ENCODE measurements at places on chromosomes 12 and 14. TPM values are rescaled to one million over a fixed set of nuclear protein-coding genes. Genes with fewer than 3 reads are reported as not detected.

HCAR3 gene
- total RNA-seq: 0.62 TPM

SOAT2 gene
- total RNA-seq: not detected

KCNC2 gene
- not detected for total RNA-seq

DDX47 gene
- total RNA-seq: 120 TPM

GPN3 gene
- total RNA-seq: 55.5 TPM

C12orf54 gene
- not detected for total RNA-seq

VDR gene
- 305 TPM for total RNA-seq

PRKD1 gene
- 0.23 TPM for total RNA-seq

BCAT1 gene
- 37.3 TPM for total RNA-seq

SLC7A8 gene
- total RNA-seq: not detected

OLR1 gene
- total RNA-seq: not detected

TRMT61A gene
- total RNA-seq: 23.4 TPM

FAM90A1 gene
- 0.36 TPM for total RNA-seq

POTEG gene
- total RNA-seq: not detected

SIRT4 gene
- total RNA-seq: 1.0 TPM

HSPA2 gene
- total RNA-seq: 11.2 TPM

KRT83 gene
- not detected for total RNA-seq

LMNTD1 gene
- total RNA-seq: not detected

TNFAIP2 gene
- 2.4 TPM for total RNA-seq

RPL10L gene
- total RNA-seq: not detected

COX8C gene
- not detected for total RNA-seq

GLT8D2 gene
- 0.13 TPM for total RNA-seq

LMO3 gene
- not detected for total RNA-seq

GPX2 gene
- total RNA-seq: not detected

SMARCC2 gene
- total RNA-seq: 124 TPM

RNASE4 gene
- total RNA-seq: 0.34 TPM

ST8SIA1 gene
- 0.17 TPM for total RNA-seq

B3GNT4 gene
- total RNA-seq: 0.29 TPM

P2RX7 gene
- 7.3 TPM for total RNA-seq

FGF23 gene
- not detected for total RNA-seq

RNASE3 gene
- not detected for total RNA-seq

LPAR5 gene
- 2.8 TPM for total RNA-seq

TMEM63C gene
- total RNA-seq: 1.6 TPM

KRT82 gene
- not detected for total RNA-seq

TCTN2 gene
- total RNA-seq: 3.0 TPM

CEP83 gene
- 37.7 TPM for total RNA-seq

KCNA5 gene
- total RNA-seq: not detected

DIO2 gene
- not detected for total RNA-seq

CD163 gene
- total RNA-seq: not detected

NUDT14 gene
- total RNA-seq: 8.5 TPM

LALBA gene
- total RNA-seq: not detected

All from activated T-helper 1 cell treated with anti-CD3 and anti-CD28 coated beads, Interleukin-12 subunit alpha, Interleukin-12 subunit beta, Interleukin-2, Interleukin-4 antibody, amounts not matched to agents 30 ng/mL and 10 ng/mL and 1 ng/mL, durations not matched to agents 14 hours and 24 hours and 36 hours (primary cell).